ENCODE measurements at places on chromosomes 7 and 10.

DNA sequence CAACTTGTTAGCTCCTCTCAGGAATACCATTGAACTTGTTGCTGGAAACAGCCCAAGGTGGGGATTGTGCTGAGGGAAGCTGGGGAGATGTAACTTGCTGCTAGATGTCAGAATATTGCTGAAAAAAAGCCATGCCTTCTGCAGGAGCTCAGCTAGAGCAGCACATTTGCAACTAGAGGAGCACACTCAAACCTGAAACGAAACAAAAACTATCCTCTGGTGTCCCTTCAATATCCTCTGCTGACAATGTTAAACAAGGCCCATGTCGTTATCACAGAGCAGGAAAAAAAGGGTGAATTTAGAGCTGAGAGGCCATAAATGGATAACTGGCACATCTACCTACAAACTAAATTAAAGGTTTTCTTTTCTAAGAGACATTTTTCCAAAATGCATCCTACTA lies 53.7 kb upstream of the MACC1 start:
- DNase-seq = no peak

DNA sequence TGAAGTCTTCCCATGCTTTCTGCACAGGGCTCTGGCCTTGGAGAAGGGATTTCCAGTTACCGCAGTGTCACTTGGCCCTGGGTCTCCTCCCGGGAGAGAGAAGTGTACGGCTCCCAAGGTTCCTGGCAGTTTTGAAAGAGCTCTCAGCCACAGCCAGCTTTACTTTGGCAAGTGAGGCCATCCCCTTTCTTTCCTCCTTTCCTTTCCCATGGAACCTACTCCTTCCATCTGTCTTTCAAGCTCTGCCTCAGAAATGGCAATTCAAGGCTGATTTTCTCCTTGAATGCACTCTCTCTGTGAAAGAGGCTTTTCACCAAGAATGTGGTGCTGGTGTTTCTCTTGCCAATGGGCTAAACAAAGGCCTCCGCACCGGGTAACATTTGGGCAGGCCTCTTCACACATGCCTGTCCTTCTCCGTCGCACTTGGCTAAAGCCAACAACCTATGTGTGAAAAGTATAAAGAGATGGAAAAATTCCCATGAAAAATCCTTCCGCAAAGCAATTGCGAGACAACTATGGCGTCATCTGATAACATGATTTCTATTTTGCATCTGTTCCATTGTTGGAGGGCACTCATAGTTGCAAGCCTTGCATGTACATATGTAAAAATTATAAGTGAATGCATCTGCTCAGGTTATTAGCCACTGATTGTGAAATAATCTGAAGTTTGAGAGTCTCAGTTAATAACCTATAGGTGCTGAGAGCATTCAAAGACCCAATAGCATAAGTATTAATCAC lies 125.4 kb downstream of the PFKFB3 start:
- DNase-seq = no peak

DNA sequence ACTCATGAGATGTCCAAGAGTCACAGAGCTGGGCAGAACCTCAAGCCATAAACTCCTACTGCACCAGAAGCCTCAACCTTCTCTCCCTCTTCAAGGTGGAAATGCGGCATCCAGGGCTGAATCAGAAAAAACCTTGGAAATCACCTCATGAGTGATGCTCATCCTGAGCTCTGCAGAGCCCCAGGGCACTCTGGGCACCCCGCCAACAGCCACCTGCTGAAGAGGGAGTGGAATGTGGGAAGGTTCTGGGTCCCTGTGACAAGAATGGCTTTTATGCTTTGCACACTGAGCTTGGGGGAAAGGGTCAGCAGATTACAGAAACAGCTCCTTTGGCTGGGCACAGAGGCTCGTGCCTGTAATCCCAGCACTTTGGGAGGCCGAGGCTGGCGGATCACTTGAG lies 18.8 kb downstream of the NUDT1 start:
- no peak for DNase-seq

- DNase-seq = no peak
Measured at GRCh38 chr7:151271699-151272355, 23.3 kb upstream of the SMARCD3 start.

- DNase-seq = no peak
Measured at GRCh38 chr7:158266817-158267741, 320.5 kb downstream of the PTPRN2 start.

DNA sequence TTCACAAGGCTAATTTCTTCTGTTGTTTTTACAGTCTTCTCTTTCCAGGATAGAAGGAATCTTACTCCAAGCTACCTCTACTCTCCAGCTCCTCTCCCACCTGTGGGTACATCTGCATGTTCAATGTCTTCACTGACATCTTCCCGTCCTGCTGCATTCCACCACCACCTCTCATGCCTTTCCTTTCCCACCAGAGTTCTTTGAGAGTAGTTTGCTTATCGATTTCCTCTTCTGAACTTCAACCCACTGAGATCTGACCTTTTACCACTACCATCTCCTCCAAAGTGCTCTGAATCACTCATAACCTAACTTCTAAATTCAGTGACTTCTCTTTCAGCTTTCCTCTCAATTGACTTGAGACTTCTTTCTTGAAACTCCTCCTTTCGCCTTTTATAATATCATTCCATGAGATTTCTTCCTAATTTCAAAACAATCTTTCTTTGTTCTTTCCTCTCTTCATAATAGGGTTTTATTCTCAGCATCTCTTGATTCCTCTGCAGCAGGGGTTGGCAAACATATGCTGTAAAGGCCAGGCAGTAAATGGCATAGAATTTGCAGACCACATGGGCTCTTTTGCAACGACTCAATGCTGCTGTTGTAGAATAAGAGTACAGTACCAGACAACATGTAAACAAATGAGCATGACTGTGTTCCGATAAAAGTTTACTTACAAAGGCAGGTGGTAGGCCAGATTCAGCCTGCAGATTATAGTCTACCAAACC lies 22.1 kb downstream of the ACSL5 start:
- DNase-seq = no peak

GRCh38 chr10:1086787-1087186 lies 30.6 kb downstream of the WDR37 start:
- no peak for DNase-seq

DNA sequence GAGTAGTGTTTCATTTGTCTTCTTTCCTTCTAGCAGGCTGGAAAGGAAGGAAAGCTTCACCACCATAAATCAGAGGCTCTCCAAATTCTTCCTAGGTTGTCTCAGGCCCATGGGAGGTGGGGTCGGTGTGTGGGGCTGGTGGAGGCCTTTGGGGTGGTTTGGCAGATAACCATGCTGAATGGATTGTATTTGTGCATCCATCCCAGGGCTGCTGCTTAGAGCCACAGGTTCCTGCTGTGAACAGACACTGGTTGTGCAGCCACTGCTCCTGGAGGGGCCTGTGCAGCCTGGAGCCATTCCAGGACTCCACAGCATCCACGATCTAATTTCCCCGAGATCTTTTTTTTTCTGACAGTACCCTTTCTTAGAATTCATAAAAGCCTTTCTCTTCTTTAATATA lies 741.8 kb downstream of the SUGCT start:
- no peak for DNase-seq

DNA sequence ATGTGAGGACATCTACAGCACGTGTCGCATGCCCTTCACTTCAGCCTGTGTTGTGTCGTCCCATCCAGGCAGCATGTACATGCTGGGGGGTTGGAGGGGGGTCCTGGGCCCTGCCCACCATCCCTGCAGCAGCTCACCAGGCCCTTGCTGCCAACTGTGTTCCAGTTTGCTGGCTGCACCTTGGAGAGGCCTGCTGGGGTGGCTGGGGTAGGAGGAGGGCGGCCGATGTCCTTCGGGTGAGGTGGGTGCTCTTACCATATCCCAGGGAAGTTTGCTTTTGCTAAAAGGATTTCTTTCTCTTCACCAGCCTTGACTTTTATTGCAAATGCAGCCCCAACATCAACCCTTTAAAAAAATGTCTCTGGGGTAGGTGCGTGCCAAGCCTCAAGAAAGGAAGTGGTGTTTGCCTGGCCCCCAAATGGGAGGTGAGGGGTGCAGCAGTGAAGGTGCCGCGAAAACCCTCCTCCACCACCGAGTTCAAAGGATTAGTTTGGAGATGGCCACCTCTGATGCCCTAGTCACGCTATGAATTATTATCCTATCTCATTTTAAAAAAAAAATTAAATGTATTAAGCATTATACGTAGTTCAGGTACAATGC lies 165.8 kb upstream of the KLF6 start:
- DNase-seq = peak; percentile 27

GRCh38 chr7:54778696-54779540 lies 19.9 kb upstream of the SEC61G start:
- DNase-seq = no peak

GRCh38 chr10:85961073-85961472 lies 405.5 kb downstream of the GRID1 start:
- DNase-seq = no peak

DNA sequence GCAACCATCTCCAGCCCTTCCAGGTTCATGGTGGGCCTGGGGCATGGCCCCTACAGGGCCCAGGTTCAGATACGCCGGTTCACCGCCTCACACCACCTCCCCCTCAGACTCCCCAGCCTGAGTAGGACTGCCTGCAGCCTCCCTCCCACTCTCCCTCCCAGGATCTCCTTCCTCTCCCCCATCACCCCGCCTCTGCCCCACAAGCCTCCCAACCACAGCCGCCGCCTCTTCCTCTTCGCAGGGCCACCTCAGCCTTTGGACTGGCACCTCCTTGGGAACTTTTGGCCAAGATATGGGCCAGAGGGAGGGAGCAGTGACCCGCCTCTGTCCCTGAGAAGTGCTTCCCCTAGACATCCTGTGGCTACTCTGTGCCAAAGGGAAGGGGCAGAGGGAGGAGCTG lies 9.3 kb downstream of the KCNIP2 start:
- no peak for DNase-seq

- DNase-seq = no peak
Measured at GRCh38 chr10:63268149-63268797, 135.1 kb downstream of the NRBF2 start.

DNA sequence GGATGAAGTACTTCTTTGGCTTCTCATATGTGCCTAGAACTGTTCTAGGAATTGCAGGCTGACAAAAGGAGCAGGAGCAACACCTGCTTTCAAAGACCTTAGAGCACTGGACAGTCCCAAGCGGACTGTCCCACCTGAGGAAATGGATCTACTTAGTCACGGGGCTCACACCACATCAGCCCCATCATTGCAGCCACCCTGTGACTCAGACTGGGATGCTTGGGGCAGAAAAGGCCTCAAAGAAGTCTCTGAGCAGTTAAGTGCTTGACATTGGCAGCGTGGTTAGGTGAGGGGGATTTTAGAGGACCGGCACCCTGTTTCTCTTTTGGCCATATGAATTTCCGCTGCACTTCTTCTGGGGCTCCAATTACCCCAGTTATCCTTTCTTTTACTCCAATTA lies 256.6 kb downstream of the USP6NL start:
- DNase-seq = no peak

DNA sequence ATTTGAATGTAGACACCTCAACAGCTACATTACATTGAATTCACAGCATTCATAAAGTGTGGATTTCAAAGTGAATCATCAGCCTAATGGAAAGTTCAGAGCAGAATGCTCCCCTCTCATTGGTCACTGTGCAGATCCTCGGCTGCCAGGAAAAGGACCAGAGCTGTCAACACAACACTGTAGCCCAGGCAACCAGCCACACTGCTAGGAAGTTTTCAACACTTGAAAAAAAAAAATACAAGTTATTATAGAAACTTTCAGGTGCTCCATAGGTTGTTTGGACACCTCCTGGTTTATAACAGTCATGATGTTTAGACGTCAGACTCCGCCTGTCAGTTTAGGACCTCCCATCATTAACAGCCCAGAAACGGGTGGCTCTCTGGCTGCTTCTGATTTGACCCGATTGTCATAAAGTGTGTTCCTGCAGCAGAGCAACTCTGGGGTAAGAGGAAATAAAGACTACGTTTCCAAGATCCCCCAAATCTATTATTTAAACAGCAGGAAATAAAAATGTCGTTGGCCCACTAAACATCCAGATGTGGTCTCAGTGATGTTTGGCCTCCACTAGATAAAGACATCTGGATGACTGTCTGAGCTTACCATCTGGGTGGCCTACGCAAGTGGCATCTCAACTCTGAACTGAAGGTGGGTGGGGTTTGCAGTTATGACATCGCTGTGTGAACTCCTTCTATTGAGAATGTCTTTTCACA lies 117.4 kb downstream of the CABCOCO1 start:
- DNase-seq = no peak

GRCh38 chr7:70416986-70417655 lies 714.8 kb upstream of the GALNT17 start:
- DNase-seq = no peak

DNA sequence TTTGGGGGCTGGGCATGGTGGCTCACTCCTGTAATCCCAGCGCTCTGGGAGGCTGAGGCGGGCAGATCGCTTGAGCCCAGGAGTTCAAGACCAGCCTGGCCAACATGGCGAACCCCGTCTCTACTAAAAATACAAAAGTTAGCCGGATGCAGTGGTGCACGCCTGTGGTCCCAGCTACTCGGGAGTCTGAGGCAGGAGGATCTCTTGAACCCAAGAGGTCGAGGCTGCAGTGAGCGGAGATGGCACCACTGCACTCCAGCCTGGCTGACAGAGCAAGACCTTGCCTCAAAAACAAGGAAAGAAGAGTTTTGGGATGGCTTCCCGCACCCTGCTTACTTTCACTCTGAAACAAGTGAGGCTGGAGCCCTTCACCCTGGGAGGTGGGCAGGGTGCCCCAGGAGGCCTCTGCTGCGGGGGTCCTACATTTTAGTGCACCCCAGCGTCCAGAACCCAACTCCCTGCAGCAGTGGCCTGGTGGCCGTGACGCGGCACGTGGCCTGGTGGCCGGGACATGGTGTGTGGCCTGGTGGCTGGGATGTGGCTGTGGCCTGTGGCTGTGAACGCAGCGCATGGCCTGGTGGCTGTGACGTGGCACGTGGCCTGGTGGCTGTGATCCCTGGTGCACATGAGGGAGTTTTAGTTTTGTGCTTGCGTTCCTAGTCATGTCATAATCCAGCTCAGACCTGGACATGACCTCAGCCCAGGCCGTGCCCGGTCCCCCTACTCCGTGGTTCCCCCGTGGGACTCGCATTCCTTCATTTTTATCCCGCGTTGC lies 9.3 kb downstream of the KNDC1 start:
- no peak for DNase-seq

- DNase-seq = no peak
Measured at GRCh38 chr10:104331208-104331838, 6.9 kb downstream of the ITPRIP start.

Measured in stimulated activated CD8-positive, alpha-beta memory T cell treated with anti-CD3 and anti-CD28 coated beads, Interleukin-4, amount 100 ng/mL, for 1 hour (primary cell).